ENCODE measurements at places on chromosomes 3 and 15.

DNA sequence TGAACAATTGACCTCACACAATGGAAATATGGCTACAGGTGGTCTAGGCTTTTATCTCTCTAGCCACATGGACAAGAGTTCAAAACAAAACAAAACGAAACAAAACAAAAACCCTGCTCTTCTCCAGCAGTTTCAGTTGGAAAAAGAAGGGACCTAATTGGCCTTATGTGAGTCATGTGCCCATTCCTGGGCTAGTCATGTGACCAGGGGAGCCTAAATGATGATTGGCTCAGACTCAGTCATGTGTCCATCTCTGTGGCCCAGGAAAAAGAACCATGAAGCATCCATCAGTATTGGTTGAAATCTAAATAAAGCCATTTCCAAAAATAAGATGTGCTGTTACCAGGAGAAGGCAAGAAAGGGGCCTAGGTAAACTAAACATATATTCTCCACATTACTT, 96.8 kb downstream of the ANXA2 start:
- DNase-seq = no peak

- no peak for DNase-seq
Measured at GRCh38 chr3:24709956-24710355, 215.3 kb upstream of the THRB start.

GRCh38 chr3:47015151-47015550, 35.7 kb downstream of the NBEAL2 start:
- no peak for DNase-seq

- no peak for DNase-seq
Measured at GRCh38 chr3:66279168-66279567, 58.4 kb downstream of the SLC25A26 start.

DNA sequence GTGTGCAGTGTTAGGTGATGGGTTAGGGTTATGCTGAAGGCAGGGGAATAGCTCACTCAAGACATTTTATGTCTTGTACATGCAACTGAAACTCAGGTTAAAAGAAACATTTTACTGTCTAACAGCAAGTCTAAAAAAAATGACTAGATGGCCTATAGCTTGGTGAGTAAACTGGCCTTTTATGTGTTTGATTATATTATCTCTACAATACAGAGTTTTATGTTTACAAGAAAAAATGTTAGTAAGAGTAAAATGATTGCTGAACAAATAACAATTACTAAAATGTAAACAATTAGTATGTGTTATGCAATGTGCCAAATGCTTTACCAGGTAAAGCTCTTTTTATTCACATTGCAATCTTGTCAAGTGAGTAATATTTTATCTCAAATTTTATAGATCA, 1039.6 kb downstream of the ROBO2 start:
- DNase-seq = no peak
